Activated CD4-positive, CD25-positive, alpha-beta regulatory T cell treated with anti-CD3 and anti-CD28 coated beads, Interleukin-2, amount 50 U/mL, for 24 hours (primary cell): ENCODE measurements at places on chromosomes 2 and 18.

DNA sequence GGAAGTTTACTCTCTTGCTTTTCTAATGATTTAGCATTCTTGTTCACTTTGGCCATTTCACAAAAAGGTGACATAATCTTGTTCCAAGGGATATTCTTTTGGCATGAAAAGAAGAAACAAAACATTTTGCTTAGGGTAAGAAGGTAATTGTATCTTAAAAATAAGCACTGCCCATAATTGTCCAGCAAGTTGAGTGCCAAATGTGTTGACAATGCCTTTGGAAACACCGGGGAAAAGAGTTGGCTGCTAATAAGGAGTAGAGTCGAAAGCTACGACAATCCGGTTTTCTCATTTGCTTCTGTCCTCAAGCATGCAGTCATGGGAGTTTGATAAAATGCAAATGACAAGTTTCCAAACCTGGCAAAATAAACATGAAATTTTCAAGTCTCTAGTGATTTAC, 27.3 kb downstream of the ITGAV start:
- ATAC-seq = no peak

DNA sequence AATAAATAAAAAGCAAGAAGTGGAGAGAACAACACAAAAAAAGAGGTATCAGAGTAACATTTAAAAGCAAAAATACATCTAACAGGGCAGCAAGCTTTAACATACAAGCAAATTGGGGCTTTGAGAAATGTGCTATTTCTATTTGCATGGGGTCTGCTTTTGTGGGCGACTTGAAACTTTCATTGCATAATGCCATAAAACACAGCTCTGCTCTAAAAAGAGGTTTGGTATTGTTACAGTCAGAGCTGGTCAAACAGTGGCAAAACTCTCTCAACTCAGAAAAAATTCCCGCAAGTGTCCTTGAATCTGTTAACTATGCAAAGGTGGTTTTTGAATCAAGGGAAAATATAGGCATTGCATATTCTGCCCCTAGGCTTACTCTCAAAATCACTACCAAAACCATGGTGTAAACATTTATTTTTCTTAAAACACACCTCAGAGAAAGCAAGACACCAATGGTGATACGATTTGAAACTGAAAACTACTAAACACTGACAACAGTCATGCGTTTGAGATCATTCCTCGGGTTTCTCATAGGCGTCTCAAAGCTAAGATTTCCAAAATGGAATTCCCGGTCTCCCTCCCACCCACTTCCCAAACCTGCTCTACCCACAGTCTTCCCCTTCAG, 45.5 kb downstream of the RNF152 start:
- no peak for ATAC-seq

- no peak for ATAC-seq
These were observed 35.2 kb downstream of the METTL4 start for GRCh38 chr18:2536063-2536462.

DNA sequence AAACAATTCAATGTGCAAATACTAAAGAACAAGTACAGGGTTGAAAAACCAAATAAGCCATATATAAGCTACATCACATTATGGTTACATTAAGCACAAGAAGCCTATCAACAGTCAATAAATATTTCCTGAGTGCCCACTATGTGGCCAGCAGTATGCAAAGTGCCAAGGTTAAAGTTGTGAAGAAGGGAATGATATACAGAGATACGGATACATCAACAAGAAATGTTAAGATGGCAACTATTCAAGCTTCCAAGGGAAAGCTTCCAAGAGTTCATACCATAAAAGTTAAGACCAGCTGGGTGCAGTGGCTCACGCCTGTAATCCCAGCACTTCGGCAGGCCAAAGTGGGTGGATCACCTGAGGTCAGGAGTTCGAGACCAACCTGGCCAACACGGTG, 14.0 kb downstream of the DYM start:
- ATAC-seq = no peak

- no peak for ATAC-seq
These were observed 140.9 kb upstream of the TANK start for GRCh38 chr2:161019311-161019710.

DNA sequence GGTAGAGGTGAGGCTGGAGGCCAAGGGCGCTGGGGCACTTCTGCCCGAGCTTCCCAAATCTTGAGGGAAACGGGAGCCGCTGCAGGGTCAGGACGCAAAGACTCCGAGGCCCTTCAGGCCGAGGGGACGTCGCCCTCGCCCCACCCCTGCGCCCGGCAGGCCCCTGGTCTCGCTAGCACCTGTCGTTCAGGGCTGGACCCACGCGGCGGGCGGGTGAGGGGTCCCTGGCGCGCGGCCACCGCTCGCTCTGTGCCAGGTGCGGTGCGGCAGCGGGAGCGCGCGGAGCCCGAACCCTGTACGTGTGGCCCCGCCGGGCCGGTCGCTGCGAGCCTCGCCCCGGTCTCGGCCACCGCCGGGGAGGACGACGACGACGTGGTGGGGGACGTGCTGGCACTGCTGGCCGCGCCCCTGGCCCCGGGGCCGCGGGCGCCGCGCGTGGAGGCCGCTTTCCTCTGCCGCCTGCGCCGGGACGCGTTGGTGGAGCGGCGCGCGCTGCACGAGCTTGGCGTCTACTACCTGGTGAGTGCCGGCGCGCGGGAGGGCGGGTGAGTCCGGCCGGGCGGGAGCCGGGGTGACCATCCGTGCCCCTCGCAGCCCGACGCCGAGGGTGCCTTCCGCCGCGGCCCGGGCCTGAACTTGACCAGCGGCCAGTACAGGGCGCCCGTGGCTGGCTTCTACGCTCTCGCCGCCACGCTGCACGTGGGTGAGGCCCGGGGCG, 4.9 kb downstream of the ERFE start:
- ATAC-seq = no peak

- ATAC-seq = no peak
These were observed 65.5 kb downstream of the MOGAT1 start for GRCh38 chr2:222736924-222737323.

DNA sequence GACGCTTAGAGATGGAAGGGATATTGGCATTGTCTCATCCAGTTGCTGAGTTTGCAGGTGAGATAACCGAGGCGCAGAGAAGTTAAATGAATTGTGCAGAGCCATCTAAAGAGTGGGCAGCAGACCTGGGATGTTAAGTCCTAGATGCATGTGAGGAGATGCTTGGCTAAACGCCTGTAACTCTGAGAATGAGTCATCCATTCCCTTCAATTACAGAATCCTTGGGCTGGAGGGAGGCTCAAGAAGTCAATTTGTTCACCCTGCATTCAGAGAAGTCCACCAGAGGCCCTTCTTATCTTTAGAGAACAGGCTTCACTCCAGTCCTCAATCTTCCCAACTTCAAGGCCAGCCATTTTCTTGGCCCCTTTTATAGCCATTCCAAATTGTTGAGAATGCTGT, 1.6 kb downstream of the EHD3 start:
- ATAC-seq = no peak

GRCh38 chr2:205764270-205764746, 82.0 kb downstream of the NRP2 start:
- no peak for ATAC-seq

DNA sequence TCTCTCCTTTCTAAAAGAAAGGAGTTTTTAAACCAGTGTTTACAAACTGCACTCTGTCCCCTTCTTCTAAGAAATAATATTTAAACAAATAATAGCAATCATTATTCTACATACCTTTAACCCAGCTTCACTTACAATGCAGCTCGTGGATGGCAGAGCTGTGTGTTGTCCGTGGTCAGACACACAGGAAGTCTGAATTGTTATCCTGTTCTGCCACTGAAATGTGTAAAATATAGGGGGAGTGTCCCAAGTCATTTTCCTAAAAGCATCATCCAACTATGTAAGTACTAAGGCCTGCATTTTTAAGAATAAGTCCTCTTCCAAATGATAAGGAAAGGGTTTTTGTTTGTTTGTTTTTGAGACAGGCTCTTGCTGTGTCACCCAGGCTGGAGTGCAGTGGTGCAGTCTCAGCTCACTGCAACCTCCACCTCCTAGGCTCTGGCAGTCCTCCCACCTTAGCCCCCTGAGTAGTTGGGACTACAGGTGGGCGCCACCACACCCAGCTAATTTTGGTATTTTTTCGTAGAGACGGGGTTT, 2.7 kb upstream of the PPP4R1 start:
- ATAC-seq = no peak

DNA sequence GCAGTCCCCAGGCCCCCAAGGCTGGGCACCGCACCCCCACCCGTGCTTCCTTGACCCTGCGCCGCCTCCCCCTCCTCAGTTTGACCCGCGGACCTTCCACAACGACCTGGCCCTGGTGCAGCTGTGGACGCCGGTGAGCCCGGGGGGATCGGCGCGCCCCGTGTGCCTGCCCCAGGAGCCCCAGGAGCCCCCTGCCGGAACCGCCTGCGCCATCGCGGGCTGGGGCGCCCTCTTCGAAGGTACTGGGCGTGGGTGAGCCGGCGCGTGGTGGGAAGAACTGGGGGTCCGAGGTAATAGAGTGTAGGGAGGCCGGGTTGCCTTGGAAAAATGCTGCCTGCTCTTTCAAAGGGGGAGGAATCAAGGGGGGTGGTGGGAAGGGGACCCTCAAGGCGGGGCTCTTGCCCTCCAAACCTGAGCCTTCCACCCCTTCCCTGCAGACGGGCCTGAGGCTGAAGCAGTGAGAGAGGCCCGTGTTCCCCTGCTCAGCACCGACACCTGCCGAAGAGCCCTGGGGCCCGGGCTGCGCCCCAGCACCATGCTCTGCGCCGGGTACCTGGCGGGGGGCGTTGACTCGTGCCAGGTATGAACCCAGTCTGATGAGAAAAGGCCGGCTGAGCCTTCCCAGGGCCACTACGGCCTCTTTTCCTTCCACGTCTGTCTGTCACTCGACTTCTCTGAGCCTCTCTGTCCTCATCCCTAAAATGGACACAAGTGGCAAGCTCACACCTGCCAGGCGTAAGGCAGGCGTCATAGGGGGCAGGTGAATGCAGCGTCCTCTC, 2.6 kb downstream of the PRSS56 start:
- ATAC-seq = no peak

DNA sequence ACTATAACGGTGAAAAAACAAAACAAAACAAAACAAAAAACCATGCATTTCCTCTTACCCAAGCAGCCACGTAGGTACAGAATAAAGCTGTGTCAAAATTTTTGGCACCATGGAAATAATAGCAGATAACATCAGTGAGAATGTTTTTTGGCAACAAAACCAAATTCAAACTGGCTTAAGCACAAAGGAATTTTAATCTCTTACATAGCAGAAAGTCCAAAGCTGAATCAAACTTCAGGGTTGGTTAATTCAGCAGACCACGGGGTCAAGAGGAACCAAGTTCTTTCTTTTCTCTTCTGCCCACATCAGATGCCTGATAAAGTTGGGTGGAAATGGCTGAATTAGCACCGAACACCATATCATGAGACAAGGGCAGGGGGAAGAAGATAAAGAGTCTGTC, 129.5 kb downstream of the PAX3 start:
- ATAC-seq = no peak

- no peak for ATAC-seq
These were observed 199.2 kb downstream of the SMAD2 start for GRCh38 chr18:47731276-47731675.

DNA sequence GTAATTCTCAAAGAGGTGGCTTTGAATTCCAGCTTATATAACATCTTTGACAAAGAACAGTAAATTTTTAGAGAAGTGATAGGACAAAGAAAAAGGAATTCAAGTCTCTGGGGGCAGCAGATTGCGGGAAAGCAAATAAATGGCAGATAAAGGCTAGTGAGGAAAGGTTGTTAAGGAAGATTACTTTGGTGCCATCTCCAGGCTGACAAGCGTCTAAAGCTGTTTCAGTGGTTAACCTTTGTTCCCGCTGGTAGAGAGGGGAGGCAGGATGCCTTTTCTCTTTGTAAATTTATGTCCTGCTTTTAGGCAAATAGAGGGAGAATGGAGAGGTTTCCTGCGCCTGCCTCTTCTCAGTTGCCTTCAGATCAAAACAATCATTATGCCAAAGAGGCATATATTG, 431.2 kb upstream of the CHST9 start:
- no peak for ATAC-seq

GRCh38 chr2:8669157-8669817, 12.6 kb upstream of the ID2 start:
- ATAC-seq = no peak

- ATAC-seq = no peak
These were observed 5.5 kb upstream of the TUBB6 start for GRCh38 chr18:12302391-12303147.

DNA sequence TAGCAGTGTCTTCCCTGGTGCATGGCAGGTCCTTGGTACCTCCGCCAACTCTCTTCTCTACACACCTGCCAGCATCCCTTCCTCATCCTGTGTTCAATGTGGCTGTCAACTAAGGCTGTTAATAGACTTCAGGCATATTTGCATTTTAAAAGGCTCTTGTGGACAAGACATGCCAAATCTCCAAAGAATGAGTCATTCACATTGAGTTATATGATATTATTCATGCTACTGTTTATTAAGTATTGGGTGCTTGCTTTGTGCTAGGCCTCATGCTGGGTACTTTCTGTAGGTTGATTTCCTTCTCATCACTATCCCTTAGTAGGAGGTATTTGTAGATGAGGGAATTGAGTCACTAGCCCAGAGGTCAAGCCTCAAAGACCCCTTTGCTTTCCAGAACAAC, 5.2 kb downstream of the MYO1B start:
- no peak for ATAC-seq

DNA sequence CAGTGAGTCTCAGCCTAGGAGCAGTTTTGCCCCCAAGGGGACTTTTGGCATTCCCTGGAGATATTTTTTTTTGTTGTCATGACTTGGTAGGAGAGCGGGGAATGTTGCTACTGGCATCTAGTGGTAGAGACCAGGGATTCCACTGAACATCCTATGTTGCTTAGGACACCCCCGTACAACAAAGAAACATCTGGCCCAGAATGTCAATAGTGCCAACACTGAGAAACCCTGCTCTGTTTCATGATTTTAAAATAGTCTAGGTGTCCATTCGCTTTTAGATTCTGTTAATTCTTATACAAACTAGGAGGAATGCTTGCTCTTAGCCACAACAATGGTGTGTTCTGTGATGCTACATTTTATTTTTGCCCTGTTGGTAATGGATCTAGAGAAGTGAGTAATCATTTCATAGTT, 225.8 kb upstream of the SIX3 start:
- no peak for ATAC-seq

GRCh38 chr2:232982926-232983668, 30.0 kb downstream of the NGEF start:
- ATAC-seq = no peak

- no peak for ATAC-seq
These were observed 199.6 kb downstream of the PRKCE start for GRCh38 chr2:45851111-45851510.

DNA sequence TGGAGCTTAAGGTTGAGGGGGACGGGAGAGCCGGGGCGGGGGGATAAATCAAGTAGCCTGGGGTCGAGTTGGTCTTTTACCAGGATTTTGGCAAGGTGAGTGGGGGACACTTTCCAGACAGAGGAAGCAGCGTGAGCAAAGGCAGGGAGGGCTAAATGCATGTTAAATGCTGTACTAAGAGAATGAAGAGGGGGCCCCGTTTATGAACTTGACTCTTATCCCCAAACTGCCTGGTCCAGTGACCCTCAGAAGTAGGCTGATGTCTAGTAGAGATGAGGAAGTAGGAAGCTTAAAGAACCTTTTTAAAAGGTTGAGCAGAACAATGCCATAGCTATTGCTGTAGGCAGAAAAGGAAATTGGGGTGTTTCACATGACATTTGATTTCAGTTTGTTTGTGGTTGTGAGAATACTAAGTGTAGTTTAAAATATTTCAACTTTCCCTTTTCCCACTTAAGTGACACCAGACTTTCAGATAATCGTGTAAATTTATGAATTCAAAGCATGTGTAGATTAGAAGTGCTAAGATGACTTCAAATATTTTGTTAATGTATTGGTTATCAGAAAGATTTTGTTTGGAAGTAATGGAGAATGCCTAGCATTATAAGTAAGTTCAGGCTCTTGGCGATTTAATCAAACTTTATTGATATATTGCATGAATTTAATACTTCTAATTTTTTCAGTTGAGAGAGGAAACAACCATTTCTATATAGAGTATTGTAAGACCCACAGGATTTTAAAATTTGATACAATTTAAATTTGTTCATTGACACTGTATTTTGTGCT, 1.8 kb downstream of the REL start:
- no peak for ATAC-seq
